ENCODE measurements at places on chromosomes 11 and 22.
A peak's percentile ranks its signal among the peaks of the same experiment; 100 is the strongest.

DNA sequence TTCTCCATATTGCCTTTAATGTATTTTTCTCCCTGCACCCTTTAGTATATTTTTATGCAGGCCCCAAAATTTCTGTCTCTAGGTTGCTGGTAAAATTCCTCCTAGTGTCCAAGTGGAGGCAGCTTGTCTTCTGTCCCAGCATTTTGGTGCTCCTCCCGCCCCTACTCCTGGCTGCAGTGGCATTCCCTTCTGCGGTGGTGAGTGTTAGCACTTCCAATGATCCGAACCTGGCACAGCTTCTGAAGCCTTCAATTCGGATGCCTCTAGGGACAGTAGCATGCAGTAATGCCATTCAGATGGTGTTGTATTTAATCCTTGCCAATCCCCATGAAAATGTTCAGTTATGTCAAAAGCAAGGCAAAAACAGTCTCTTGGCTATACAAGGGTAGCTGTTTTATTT lies 5.9 kb downstream of the YWHAH start:
- DNase-seq = no peak

GRCh38 chr11:120310870-120311269 lies 14.2 kb upstream of the TLCD5 start:
- DNase-seq = no peak

DNA sequence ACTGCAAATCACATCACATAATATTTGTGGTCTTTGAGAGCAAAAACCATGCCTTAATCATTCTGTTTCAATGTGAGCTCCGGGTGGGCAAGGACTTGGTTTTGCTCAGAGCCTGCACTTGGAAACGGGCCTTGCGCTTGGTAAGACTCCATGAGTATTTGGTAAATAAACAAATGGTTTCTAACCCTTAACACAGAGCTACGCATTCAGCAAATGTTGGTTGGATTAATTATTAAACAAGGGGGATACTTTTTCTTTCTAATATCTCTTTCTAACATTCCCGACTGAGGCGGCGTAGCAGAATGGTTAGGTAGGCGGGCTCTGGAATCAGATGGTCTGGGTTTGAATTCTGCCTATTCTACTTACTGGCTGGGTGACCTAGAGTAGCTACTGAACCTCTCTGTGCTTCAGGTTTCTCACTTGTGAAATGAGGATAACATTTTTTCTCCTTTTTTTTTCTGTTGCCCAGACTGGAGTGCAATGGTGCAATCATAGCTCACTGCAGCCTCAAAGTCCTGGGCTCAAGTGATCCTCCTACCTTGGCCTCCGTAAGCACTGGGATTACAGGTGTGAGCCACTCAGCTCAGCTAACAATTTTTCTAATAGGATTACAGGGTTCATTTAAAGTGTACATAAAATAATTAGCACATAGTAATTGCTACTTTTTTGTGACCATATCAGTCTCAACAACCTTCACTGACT lies 3.4 kb upstream of the FAM83F start:
- DNase-seq = no peak

- DNase-seq = no peak
These were observed 62.0 kb downstream of the IGF2 start for GRCh38 chr11:2077061-2077802.

- DNase-seq = peak; percentile 32
These were observed 547 bp downstream of the UVRAG start for GRCh38 chr11:75815345-75816168.

- DNase-seq = no peak
These were observed 65.5 kb upstream of the ARFGAP3 start for GRCh38 chr22:42922374-42923191.

- no peak for DNase-seq
These were observed 12.0 kb upstream of the MMP1 start for GRCh38 chr11:102809971-102810370.

DNA sequence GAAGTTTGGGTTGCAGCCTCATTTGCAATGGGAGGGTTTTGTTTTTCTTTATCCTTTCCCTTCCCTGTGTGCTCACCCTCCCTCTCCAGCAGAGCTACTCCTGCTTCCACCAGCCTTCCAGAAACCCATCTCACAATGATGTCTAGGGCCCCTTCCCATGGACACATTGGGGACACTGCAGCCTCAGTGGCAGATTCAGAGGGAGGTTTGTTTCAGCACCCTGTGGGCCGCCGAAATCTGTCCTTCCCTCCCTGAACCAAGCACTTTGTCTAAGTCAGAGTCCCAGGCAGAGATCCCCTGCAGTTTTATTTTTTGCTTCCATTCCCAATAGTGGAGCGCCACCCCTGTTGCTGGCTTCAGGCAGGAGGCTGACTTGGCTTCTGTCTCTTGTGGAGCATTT lies 8.6 kb upstream of the SYNGR1 start:
- DNase-seq = no peak

- no peak for DNase-seq
These were observed 986.5 kb downstream of the TBC1D22A start for GRCh38 chr22:47748957-47749356.

DNA sequence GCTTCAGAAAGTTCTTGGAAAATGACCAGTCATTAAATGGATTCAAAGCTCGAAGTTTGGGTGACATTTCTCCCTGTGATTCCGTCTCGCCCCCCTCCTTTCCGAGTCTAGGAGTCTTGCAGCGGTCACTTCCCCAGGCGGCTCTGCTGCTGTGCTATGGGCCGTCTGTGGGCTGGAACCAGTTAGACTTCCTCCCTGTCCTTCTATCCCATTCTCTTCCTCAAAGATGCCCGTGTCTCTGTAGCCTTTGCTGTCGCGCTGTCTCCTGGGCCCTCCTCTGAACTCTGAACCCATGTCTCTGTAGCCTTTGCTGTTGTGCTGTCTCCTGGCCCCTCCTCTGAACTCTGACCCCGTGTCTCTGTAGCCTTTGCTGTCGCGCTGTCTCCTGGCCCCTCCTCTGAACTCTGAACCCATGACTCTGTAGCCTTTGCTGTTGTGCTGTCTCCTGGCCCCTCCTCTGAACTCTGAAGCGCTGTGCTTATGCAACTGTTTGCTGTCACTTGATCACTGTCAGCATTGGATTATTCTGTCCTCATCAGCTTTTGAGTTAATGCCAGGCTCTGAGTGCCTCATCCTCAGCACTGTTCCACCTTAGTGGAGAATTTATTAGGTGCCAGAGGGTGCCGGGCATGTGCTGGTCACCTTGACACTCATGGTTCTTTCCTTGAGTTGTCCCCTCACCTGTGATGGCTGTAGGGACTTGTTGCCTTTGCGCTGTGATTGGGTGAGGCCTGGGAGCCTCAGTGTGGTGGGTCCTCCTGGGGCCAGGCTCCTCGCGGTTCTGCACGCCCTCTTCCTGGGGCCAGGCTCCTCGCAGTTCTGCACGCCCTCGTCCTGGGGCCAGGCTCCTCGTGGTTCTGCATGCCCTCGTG lies 173.3 kb downstream of the TBC1D22A start:
- DNase-seq = no peak

DNA sequence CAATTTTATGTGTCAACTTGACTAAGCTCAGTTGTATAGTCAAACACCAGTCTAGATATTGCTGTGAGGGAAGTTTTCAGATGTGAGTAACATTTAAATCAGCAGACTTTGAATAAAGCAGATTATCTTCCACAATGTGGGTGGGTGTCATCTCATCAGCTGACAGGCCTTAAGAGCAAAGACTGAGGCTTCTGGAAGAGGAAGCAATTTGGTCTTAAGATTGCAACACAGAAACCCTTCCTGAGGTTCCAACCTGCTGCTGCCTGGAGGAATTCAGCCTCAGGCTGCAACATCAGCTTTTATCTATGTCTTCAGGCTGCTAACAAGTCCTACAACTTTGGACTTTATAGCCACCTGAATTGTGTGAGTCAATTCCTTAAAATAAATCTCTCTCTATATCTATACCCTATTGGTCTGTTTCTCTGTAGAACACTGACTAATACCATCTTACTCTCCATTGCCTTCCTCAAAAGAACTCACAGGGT lies 277.2 kb upstream of the PLET1 start:
- DNase-seq = no peak

DNA sequence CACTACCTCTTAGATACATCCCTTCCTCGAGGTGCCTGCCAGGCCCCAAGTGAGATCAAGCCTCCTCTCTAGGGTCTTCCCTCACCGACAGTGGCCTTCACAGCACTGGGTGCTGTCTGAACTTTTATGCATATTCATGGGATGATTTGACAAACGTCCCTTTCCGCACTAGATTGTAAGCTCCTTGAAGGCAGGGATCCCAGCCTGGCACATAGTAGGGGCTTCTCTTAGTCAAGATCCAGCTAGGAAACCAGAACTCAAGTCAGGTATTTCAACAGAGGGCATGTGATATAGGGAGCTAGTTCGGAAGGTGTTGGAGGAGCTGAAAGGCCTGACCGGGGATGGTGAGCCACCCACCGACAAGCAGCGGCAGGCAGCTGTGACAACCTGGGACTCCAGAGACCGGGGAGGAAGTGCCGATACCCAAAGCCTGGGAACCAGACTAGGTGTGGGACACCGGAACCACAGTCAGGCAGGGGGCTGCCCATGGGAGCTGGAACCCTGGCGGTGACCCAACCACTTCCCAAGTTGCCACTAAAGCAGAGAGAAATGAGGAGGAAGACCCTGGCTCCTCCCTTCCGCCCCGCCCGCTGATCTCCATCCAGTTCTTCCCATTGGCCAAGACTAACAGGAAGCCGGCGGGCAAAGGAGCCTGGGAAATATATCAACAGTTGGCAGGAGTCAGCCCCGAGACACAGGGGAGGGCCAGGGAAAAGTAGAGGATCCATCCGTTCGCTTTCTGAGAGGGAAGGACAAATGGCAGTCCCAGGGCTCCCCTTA lies 39.8 kb upstream of the CD82 start:
- no peak for DNase-seq

GRCh38 chr11:20303391-20303965 lies 60.0 kb upstream of the HTATIP2 start:
- DNase-seq = no peak

- DNase-seq = no peak
These were observed 127.0 kb upstream of the PITPNB start for GRCh38 chr22:28046100-28046499.

- DNase-seq = no peak
These were observed 14.0 kb upstream of the ARHGAP42 start for GRCh38 chr11:100673063-100673462.

DNA sequence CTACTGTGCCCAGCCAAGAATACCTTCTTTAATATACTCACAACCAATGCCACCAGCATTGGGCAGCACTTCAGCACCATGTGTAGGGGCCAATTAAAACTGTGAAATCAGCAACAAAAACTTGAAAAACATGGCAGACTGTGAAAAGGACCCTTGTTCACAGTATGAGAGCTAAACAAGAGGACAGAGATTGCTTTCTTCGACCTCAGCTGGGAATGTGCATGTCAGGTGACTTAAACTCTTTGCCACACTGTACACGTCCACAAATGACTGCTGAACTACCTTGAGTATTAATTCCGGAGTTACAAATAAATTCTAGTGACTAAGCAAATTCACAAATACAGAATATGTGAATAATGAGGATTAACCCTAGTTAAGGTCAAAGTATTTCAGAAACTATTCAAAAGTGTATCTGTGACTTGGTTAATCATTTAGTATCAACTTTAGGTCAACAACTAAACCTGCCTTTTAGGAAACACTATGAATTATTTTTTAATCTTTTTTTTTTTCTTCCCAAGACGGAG lies 33.0 kb downstream of the DDX6 start:
- no peak for DNase-seq

DNA sequence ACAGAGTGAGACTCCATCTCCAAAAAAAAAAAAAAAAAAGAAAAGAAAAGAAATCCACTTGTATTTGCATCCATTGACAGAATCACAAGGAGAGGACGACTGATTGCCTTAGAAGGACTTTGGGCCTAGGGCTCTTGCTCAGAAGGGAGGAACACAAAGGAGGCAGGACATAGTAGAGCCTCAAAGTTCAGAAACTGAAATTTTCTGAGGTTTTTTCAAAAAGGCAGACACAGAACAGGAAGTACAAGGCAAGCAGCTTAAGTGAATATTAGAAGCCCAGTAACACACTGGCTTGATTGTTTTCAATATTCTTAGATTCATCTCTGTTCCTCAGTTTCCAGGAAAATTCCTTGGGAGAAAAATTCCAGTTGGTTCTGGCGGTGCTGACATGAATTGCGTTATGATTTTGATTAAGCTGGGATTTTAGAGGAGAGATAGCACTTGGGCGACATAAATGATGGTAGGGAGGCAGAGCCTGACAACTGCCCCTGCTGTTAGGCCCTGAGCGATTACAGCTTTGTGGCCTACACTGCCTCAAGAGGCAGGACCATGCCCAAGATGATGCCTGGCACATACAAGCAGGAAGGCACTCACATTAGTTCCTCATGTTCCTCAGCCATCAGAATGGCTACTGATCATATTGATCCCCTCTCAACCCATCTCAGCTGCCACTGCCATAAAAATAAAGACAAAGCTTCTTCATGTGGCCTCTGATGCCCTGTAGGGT lies 15.3 kb downstream of the CLPB start:
- DNase-seq = no peak

DNA sequence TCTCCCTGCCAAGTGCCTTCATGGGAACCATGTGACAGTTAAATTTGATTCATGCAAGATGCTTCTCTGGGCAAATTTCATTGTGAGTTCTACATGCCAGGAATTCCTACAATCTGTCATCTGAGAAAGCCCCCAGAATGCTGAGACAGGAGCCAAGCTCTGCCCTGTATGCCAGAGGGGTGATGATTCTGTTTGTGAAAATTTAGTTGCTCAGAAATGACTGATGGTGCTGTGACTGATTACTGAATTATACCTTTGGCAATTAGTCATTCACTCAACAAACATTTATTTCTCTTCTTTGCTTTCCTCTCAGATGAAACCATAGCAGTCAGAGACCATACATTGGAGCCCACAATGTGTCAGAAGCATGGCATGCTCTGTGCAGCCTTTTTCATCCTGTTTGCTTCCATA lies 69.0 kb upstream of the ZBED5 start:
- no peak for DNase-seq

DNA sequence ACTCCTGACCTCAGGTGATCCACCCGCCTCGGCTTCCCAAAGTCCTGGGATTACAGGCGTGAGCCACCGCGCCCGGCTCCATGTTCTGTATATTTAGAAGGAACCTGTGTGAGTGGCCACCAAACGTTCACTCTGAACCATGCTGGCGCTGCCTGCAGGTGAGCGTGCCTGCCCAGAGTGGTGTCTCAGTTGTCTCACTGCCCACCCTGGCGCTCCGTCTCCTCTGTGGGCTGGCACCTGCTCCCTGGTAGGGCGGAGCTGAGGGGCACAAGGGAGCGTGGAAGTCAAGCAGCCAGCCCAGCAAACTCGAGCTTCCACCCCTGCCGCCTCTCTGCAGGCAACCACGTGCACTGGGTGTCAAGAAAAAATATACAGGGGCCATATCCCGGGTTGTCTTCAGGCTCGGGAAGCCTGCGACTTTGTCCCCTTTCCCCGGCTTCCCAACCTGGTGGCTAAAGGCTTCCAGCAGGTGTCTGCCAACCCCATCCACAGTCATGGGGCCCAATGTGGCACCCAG lies 16.7 kb downstream of the TXN2 start:
- no peak for DNase-seq

DNA sequence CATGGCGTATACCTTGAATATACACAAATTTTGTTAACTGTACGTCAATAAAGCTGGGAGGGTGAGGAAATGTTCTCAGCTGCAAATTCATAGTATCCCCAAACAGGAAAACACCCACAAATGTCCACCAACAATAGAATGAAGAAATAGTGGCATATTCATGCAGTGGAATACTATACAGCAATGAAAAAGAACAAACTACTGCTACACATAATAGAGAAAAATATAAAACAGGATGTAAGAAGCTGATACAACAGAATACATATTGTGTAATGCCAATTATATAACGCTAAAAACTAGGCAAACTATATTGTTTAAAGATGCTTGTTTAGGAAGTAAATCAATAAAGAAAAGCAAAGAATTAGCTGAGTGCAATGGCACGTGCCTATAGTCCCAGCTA lies 81.5 kb downstream of the SIK3 start:
- DNase-seq = no peak

- DNase-seq = peak; percentile 11
These were observed 64.1 kb downstream of the ME3 start for GRCh38 chr11:86608251-86608799.
